ENCODE measurements at places on chromosomes 11 and 22.

DNA sequence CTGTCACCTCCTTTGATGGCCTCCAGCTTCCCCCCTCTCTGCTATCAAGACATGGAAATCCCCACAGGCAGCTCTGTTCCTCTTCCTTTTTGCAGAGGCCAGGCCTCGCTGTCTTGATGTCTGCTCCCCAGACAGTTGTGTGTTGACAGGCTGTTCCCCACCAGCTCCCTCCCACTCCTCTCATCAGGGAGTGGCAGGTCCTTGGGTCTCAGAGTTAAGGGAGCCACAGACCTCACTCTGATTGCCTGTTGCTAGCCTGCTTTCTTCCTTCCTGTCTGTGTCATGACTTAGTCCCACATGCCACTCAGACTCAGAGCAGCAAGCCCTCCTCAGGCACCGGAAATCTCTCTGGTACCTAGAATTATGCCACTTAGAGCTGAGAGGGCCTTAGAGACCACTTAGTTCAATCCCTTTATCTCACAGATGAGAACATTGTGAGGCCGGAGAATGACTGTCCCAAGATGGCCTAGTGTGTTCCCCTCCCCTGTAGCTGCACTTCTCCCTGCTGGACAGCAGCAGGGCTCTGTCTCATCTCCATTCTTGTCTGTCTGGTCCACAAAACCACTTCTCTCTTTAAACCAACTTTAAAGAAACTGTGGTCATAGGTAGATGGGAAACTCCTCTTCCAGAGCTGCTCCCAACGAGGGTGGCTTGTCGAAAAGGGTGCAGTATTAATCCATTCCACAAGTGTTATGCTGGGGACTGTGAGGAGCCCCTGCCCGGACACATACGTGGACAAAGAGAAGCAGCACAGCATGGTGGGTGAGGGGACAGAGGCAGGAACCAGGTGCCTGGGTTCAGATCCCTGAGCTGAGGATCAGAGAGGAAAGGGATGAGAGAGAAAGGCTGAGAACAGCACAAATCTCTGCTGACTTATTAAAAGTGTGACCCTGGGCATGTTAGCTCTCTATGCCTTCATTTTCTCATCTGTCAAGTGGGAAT is 4.2 kb downstream of the AMPD3 start:
- DNase-seq, result no peak

- DNase-seq, result no peak
These were observed 139.0 kb downstream of the ETS1 start for GRCh38 chr11:128448200-128448886.

DNA sequence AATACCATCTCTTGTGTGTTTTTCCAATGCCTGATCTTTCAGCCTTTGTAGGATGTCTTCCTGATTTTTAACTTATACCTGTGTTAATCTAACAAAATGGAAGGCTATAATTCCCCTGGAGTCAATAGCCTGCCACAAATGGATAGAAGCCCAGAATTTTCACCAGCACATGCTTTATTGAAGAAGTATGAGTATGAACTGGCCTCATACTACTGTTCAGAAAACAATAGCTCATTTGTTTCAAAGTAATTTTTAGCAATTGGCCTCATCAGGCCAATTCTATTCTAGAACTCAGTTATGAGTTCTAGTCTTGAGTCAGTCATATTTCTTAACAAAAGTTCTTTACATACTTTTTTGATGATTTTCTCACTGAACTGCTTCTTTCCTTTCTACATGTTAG is 40.6 kb upstream of the SLC37A2 start:
- DNase-seq, result no peak

DNA sequence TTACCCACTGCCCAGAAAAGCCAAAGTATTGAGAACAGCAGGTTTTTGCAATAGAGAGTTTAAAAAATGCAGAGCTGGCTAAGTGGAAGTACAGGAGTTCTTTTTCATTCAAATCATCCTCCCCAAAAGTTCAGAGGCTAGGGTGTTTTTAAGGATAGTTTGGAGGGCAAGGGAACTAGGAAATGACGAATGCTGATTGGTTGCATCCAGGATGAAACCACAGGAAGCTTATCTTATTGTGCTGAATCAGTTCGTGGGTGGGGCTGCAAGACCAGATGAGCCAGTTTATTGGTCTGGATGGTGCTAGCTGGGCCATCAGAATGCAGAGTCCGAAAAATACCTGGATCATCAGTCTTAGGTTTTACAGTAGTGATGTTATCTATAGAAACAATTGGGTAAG is 1427.1 kb downstream of the LRRC4C start:
- no peak for DNase-seq

DNA sequence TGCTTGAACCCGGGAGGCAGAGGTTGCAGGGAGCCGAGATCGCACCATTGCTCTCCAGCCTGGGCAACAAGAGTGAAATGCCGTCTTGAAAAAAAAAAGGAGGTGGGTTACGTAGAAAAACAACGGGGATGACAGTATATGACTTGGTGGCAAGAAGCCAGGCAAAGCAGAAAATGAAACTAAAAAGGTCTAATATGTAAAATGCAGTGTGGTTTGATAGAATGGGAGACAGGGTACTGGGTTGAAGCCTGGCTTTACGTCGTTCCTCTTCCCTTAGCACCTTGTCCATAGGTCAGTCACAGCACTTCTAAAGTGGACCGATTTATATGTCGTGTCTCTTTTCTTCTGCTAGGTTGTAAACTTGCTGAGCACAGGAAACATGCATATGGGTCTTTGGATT is 274.9 kb upstream of the ZC3H12C start:
- no peak for DNase-seq

DNA sequence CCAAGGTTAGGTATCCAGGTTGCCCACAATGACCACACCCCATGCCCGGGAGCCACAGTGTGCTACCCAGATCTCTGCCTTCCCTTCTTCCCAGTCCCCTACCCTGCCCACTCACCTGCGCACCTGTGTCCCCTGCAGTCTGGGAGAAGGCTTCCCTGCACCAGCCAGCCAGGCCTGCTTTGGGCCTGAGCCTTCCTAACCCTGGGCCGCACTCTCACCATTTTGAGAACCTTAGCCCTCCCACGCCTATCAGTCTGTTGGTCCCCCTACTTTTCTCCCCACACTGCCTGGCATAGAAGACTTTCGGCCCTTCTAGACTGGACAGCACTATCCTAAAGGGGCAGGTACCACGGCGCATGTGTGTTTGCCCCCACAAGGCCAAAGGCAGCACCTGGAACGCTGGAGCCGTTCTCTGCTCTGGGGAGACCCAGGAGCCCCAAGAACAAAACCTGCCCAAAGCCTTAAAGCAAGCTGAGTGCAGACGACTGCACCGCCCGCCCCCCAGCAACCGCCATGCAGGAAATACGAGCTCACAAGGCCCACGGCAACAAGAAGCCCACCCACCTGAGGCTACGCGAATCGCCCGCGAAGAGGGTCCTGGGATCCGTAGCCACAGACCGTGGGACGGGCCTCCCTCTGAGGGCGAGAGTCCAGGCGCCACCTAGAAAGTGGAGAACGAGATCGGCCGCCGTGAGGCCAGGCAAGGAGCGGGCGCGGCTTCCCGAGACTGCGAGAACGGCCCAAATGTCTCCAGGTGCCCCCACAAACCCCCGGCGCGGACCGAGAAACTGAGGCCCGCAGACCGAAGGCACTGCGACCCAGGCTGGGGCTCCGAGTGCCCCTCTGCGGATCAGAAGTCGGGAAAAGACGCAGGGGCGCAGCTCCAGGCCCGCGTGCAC is 546 bp downstream of the GNB1L start:
- DNase-seq, result no peak

DNA sequence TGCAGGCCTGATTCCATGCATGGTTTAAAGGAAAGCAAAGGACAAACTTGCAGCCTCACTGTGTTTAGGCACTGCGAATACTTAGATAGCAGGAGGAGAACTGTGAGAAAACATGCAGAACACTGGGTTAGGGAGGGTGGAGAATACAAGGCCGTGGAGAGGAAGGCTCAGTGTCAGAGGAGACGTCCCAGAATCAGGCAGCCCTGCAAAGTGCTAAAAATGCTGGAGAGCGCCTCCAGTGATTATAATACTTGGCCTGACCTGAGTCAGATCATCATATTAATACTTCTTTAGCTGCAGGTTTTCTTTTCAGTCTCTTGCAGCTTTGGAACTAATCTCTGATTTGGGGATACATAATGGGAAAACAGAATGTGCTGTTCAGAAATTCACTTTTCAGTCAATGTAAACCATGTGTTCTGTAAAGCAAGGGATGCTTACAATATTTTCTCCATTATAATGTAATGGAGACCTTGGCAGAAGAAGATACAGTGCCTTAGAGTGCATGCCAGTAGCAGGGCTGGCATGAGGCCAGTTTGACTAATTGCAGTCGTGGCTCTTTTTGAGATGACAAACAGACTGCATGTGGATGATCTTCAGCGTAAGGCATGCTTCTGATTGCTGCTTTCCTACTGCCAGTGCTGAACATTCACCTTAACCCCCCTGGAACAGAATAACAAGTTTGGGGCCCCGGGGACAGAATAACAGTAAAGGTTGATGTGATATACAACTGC is 16.8 kb downstream of the EXT2 start:
- DNase-seq, result peak; percentile 73

GRCh38 chr11:16086229-16086819 is 270.0 kb downstream of the SOX6 start:
- no peak for DNase-seq

DNA sequence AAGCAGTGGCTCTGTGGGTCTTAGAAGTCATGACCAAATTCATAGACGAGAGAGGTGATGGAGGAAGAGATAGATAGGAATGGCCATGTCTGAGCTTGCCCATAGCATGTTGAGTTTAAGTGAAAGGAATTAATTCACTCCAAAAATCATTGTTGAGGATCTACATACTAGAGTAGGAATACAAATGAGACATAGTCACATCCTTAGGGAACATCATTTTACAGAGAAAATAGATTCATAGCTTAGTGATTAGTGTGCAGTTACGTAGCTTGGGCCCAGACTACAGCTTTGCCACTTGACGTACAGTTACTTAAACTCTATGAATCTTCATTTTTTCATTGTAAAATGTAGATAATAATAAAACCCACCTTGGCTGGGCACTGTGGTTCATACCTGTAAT is 21.4 kb upstream of the BMAL1 start:
- DNase-seq, result no peak

DNA sequence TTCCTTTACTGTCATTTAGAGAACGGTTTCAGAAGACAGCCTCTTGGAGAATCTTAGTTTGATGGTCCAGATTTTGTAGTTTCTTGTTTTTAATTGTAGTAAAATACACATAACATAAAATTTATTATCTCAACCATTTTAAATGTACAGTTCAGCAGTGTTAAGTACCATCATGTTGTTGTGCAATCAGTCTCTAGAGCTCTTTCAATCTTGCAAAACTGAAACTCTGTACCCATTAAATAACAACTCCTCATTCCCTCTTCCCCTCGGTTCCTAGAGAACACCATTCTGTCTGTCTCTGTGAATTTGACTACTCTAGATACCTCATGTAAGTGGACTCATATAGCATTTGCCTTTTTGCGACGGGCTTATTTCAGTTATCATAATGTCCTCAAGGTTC is 69.8 kb downstream of the GRIK4 start:
- no peak for DNase-seq

DNA sequence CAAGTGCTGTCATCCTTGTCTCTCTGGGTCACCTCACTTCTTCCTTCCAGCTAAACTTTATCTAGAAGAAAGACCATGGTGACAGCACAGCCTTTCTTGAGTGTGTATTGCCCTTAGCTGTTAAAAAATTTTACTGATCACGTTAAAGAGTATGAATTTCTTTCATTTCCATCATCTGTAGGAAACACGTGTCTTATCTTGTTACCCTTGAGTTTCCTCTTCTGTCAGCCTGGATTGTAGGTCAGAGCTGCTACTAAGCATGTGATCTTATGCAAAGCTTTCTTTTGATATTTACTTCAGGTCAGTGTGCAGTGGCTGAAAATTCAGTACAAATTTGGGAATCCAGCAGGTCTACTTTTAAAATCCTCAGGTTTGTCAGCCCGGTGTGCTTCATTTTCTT is 512.2 kb upstream of the ARHGAP42 start:
- no peak for DNase-seq

DNA sequence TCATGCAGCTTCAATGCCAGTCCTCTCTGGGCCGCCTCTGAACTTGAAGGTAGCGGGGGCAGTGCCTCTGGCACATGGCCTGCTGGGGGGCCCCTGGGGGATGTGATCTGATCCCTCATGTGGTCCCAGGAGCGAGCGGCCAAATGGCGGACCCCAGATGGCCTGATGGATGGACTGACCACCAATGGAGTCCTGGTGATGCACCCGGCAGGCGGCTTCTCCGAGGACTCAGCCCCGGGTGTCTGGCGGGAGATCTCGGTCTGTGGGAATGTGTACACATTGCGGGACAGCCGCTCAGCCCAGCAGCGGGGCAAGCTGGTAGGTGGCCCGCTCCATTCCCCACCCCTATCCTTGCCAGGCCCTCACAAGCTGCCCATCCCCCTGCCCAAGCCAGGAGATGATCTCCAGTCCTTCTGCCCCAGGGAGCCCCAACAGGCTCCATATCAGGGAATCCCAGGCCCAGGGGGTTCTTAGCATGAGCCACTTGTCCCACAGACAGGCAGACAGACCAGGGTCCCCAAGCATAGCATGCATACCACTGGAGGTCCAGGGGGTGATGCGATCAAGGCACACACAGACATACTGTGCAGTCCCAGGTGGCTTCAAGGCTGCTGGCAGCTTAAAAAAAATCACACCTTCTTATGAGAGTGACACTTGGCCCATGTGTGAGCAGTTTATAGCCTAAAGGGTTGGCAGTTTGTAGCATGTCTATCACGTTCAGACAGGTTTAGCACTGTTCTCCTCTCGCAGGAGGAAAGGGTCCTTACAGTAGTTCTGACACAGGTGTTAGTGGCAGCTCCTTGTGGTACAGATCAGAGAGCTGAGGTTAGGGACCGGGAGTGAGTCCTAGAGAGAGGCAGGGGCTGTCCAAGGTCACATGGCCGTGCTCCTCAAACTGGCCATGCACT is 6.4 kb upstream of the DPP3 start:
- no peak for DNase-seq

DNA sequence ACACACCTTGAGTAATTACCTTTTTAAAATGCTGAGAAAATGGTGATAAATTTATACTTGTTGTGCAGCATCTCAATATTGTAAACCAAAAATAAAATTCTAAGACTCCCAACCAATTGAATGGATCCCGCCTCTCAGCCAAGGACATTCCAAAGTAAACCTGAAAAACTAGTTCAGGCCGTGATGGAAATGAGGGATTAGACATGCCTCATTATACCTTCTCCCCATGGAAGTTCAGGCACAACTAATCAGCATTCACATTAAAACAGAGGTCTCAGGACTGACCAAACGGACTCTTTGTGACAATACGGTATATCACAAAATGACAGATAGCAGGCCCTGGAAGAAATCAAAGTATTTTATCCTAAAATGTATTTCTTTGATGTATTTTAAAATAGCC is 907.4 kb upstream of the RAG2 start:
- no peak for DNase-seq
